ENCODE measurements at places on chromosomes 2 and 18.

- DNase-seq, result peak; percentile 30
Measured at GRCh38 chr2:96507957-96508520, 2.9 kb upstream of the NEURL3 start.

GRCh38 chr2:212945526-212945925, 205.9 kb downstream of the IKZF2 start:
- DNase-seq, result no peak

GRCh38 chr18:66966171-66966570, 362.3 kb upstream of the CDH19 start:
- DNase-seq, result no peak

DNA sequence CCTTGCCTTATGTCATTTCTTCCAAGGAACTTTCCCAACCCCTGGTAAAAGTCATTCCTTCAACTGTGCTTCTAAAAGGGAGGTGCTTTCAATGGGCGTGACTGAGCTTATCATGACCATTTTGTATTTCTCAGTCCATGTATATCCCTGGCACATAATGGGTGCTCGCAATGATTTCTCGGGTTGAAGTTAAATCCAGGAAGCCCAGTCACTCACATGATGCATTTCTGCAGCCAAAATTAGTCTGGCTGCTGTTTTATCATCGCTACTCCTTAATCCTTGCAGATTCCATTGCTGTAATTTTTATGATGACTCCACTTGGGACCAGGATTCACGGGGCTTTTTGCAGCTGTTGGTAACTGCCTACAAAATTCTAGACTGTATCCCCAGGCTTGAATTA, 25.9 kb upstream of the RFX8 start:
- no peak for DNase-seq

- DNase-seq, result no peak
Measured at GRCh38 chr18:39414009-39414700, 1848.6 kb upstream of the CELF4 start.

- DNase-seq, result no peak
Measured at GRCh38 chr2:12168791-12169388, 422.5 kb downstream of the LPIN1 start.

- DNase-seq, result no peak
Measured at GRCh38 chr2:203802342-203803052, 65.1 kb upstream of the CTLA4 start.

GRCh38 chr18:74692367-74693013, 94.8 kb downstream of the ZNF407 start:
- no peak for DNase-seq

DNA sequence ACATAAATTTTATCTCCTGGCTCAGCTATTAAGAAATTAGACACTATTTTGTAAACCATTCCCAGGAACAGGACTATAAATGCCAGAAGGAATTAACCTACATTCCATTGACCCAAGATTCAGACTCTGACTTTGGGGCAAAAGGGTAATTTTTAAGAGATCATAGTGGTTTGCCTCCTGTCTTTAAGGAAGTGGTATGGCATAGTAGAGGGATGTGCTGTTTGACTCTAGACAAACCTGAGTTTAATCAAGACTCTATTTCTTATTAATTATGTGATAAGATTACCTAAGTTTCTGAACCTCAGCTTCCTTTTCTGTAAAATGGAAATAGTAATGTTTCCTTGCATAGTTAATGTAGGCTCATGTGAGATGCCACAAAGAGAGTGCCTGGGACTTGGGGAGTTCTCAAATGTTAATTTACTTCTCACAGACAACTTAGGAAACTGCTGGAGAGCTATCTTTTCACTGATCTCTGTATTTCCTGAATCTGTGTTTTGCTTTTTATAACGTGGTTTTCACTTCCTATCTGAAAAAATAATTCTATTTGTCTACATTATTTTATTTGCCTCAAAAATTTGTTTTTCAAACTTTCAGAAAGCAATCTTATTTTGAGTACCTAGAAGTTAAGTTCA, 11.9 kb upstream of the SLC40A1 start:
- no peak for DNase-seq

- DNase-seq, result no peak
Measured at GRCh38 chr2:151350579-151351195, 6.7 kb upstream of the TNFAIP6 start.

GRCh38 chr2:120981443-120981842, 245.8 kb downstream of the GLI2 start:
- no peak for DNase-seq

GRCh38 chr2:16189029-16189835, 248.9 kb downstream of the MYCN start:
- DNase-seq, result no peak

DNA sequence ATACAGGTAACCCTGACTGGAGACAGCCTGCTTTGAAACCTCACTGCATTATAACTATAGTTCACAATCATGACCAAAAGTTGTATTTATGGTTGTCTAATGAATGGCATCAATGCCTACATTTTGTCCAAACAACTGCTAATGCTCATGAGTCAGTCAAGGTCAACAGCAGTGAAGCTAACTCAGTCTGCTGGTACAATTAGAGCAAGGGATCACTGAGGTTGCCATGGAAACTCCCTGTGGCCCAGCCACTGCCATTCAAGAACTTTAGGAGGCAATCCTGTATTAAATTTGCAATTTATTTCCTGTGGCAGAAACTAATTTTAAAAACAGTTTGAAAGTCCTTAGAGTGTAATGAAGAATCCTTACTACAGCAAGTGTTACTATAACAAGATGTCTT, 185.1 kb upstream of the SMAD7 start:
- no peak for DNase-seq

DNA sequence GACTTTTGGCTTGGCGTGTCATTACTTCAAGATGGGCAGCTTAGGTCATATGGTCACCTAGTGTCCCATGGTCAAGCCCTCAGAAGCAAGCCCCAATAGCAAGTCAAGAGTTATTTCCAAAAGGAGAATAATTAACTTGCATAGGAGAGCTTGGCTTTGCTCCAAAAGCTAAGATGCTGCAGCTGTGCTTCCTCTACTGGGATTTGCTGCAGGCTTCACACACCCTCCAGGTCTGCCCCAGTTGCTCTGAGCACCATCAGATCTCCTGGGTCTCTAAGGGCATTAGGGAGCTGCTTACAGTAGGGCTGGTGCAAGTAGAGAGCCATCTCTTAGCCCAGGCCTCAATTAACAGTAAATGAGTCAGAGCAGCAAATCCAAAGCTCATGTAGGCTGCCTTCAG, 46.6 kb downstream of the THUMPD2 start:
- DNase-seq, result no peak

GRCh38 chr2:55049043-55049820, 1.0 kb downstream of the RTN4 start:
- peak; percentile 87 for DNase-seq

DNA sequence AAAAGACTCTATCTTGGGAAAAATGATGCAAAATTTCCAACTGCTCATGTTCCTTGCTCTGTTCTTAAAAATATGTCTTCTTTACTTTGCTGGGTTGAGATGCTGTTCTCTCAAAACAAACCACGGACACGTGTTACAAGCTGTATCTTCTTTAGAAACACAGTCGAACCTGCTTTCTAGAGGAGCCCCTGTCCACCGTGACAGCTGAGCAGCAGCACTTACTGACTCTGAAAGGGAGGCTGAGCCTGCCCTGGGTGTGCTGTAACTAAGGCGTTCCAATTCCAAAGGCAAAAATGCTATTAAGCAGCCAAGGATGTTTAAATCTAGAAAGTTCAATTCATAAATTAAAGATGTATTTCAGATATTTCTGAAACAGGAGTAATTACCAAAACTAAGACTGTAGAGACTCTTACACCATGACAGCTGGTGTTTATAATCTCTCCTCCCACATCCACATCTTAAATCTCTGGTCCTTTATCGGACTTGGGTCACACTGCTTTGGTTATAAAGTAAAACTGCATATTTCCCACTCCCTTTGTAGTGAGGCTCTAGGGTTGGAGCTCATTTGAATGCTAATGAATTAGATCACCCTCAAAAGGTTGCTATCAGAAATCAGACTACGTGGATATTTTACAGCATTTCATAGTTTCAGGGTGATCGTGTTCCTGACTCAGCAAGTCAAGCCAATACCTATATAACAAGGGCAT, 281.2 kb upstream of the LYPD1 start:
- no peak for DNase-seq

GRCh38 chr2:112947374-112947773, 30.4 kb upstream of the IL36G start:
- no peak for DNase-seq

DNA sequence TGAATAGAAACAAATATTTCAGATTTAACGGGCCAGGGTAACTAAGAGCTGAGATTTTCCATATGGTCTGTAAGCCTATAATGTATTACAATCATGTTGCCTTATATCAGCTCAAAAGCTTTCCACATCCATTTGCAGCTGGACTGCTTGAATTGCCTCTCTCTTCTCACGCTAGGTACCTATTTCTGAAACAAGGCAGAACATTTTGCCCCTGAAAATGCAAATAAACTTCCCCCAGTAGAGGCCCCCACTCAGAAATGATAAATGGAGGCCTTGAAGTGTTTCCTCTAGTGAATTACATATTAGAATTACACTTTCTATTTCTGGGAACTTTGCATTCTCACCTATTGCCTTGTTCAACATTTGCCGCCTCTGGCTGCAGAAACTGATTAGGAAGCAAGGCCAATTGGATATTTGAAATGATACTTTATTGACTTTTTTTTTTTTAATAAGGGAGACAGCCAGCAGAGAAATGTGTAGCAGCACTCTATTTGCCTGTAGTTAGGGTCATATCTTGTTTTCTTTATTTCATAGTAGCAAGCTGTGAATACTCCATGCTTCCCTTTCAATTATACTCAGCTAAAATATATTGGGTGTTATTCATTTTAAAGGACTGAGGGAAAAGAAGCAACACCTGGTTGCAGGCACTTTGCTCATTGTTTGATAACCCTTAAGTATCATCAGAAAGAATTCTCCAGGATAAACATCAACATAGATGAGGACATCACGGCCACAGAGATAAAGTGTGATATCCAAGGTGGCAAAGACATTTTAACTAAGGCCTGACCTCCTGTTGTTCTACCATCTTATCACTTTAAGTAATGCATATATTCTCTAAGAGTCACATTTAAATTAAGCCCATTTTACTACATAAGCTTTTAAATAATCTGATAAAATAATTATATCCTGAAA, 505.5 kb downstream of the LRRTM4 start:
- no peak for DNase-seq

DNA sequence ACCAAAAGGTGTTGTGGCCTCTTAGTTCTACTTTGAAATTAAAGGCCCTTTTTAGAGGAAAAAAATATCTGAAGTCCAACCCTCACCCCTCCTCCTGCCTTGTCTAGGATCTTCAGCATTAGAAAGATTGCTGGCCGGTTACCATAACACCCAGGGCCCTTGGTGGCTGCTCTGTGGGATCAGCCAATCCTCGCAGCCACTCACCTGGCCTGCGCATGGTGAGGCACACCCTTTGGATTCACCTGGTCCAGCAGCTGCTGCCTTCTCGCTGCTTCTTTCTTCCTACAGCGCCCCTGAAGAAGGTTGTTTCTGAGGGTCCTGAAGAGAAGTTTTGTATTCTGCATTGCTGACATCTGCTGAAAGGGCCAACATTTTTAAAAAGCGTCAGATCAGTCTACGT, 25.2 kb downstream of the DYTN start:
- no peak for DNase-seq

- DNase-seq, result no peak
Measured at GRCh38 chr2:165795011-165795410, 964 bp upstream of the GALNT3 start.

DNA sequence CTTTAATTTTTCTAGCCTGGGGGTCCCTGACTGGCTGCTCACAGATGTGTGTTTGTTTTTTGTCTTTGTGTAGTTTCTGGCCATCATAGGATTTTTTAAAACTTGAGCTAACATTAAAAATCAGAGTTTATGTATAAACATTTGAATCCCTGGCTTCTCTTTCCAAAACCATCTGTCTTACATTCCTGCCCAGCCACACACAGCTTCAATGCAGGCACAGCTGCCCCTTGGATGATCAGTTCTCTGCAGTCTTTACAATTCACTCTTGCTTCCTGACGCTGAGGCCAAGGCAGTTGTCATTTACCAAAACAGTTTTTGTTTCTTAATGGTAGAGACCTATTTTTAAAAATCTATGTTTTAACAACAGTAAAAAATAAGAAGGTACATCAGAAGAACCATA, 169.2 kb upstream of the LRRTM1 start:
- no peak for DNase-seq

- no peak for DNase-seq
Measured at GRCh38 chr2:44296653-44297052, 21.4 kb downstream of the SLC3A1 start.

DNA sequence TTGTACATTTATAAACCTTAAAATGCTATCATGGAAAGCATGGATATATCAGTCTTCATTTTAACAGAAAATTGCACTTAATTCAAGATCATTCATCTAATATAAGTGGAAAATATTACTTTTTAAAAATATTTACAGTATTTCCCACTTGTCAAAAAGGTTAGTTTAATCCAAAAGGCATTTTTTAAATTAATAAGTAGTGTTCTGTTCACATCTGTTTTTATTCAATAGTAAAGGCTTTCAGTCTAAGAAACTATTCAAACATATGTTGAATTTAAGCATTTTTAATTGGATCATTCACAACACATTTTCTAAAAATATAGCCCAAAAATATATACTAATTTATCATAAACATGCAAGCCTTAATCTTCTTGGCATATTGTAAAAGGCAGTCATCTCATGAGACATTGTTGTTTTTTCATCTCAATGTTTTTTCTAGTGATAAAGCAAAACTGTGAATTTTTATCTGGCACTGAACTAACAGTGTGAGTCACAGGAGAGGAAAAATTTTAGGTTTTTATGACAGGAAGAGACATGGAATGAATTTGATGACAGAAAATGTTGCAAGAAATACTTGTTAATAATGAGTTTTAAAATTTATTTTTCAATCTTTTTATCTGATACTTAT, 1642.5 kb upstream of the TMEFF2 start:
- DNase-seq, result no peak

DNA sequence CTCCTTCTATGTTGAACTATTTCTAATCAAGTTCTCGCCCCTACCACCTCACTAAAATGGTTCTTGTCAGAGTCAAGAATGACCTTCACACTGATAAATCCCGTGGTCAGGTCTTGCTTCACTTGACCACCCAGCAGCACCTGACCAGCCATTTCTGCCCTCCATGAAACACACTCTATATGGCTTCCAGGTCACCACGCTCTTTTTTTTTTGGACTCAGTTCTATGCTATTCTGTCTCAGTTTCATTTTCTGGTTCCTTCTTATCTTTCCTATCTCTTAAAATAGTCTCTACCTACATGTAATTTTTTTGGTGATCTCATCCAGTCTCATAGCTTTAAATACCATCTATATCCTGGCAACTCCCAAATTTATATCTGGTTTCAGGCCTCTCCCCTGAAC, 11.4 kb downstream of the EIF2AK3 start:
- DNase-seq, result no peak

Data from hippocampal formation (tissue), 2 donors.